ENCODE measurements at places on chromosomes 7 and 10. TPM values are rescaled to one million over a fixed set of nuclear protein-coding genes. Genes with fewer than 3 reads are reported as not detected.

ERVW-1 gene
- total RNA-seq, result not detected

ABCC2 gene
- total RNA-seq, result 4.9 TPM

ORAI2 gene
- total RNA-seq, result 146 TPM

SKIDA1 gene
- 0.16 TPM for total RNA-seq

STK31 gene
- total RNA-seq, result 2.4 TPM

HOXA6 gene
- 0.38 TPM for total RNA-seq

Measured in spleen (tissue), 13 donors.